GM23338 (cell line): ENCODE measurements at places on chromosomes 4 and X. TPM values are rescaled to one million over a fixed set of nuclear protein-coding genes. Genes with fewer than 3 reads are reported as not detected.

- no peak for DNase-seq
Observed at GRCh38 chrX:139008185-139008584, 296.7 kb upstream of the FGF13 start.

DNA sequence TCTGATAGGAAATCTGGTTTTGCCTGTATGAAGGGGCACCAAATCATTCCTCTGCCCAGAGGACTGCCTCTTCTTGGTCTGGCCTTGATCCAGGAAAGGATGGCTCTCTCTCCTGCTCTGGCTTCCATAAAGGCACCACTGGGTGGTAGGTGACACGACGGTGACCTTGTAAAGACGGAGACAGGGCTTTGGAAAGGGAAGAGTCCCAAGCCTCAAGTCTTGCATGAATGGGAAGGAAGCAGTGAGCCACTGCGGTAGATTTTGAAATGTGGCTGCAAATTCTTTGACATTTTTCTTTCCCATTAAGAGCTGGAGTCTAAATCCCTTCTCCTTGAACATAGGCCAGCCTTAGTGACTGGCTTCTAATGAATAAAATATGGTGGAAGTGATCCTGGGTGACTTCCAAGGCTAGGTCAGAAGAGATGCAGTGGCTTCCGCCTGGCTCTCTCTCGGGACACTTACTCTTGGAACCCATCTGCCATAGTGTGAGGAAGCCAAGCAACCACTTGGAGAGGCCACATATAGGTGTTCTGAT lies 347.4 kb downstream of the BCOR start:
- DNase-seq: no peak

Gene CLDN34
- 0.19 TPM in 1 of 2 replicates, not detected in the other for total RNA-seq

GRCh38 chrX:16664074-16664473 lies 14.1 kb downstream of the S100G start:
- no peak for DNase-seq

- no peak for DNase-seq
Observed at GRCh38 chrX:11451151-11451550, 157.9 kb downstream of the AMELX start.

Gene MANBA
- 35.7 and 54.3 TPM in 2 replicates for total RNA-seq

Gene FAM114A1
- total RNA-seq: 14.5 and 20.3 TPM in 2 replicates

Gene IBSP
- not detected in 2 replicates for total RNA-seq

Gene NHS
- 5.6 and 8.2 TPM in 2 replicates for total RNA-seq

GRCh38 chrX:45851434-45851991 lies 650.8 kb upstream of the DIPK2B start:
- DNase-seq: peak; percentile 83

- no peak for DNase-seq
Observed at GRCh38 chr4:139740531-139741041, 75.0 kb downstream of the MGST2 start.

DNA sequence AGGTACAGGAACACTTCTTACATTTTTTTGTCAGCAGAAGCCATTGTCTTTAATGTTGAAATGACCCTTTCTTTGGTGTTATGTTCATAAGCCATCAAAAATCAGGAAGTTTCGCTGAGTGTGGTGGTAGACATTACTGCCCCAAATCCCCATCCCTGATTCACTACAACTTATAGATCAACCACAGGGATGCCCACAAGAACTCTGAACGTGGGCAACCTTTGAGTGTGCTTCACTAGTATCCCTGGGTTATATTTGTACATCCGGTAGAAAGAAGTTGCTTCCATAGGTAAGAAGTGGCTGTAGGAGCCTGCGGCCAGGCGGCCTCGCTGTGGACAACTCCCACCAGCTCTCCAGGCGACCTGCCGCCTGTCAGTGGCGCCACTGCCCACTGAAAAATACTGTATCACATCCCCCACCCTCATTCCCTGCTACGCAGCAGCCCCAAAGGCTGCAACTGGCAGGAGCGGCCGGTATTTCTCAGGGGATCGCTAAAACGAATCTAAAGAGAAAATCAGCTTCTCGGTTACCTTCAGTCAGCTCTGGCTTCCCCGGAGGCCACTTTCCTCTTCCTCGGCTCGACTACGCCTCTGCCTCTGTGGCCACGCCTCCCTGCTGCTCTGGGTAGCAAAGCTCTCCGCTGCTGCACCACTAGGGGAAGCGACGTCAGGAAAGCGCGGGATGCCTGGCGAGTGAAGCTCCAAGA lies 13.9 kb upstream of the ETDC start:
- peak; percentile 80 for DNase-seq

Gene ESX1
- total RNA-seq: not detected in 2 replicates

- DNase-seq: no peak
Observed at GRCh38 chr4:107838861-107839565, 14.3 kb downstream of the SGMS2 start.

Gene BCORL1
- 2.2 and 2.6 TPM in 2 replicates for total RNA-seq

- DNase-seq: peak; percentile 81
Observed at GRCh38 chrX:51332188-51332942, at the start of gene NUDT10. NUDT10 (plus strand) TSS chrX:51332822; CDS start chrX:51332966, 144 bp downstream.

- DNase-seq: no peak
Observed at GRCh38 chrX:129529685-129530281, 6.5 kb upstream of the SMARCA1 start.

- peak; percentile 23 for DNase-seq
Observed at GRCh38 chr4:32396507-32397070, 1676.4 kb downstream of the PCDH7 start.

DNA sequence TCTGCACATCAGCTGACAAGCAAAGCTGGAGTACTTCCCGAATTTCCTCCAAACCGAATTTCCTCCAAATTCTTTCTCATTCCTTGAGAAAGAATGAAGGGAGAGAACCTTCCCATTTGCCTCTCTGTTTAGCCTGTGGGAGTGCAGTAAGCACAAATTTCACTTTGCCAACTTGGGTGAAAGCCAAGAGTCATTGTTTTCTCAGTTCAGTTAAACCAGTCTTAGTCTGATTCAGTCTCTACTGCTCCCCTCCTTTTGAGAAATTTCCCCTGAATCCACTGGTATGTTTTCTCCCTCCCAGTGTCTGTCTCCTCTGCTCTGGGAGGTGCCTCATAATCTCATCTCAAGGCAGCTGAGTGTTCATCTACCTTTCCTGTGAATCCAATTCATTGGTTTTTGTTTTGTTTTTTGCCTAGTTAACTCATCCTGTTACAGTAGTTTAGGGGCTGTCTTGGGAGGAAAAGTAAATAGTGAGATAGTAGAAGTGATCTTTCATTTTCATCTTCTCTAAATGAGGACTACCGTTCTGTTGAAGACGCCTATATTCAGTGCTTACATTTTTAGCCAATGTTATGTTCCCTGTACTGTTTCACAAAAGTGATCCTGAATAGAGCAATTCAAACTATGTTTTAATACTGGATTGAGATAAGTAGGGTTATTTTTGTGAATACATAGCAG lies 49.0 kb downstream of the SYTL5 start:
- DNase-seq: no peak

- no peak for DNase-seq
Observed at GRCh38 chrX:154441984-154442707, 1.8 kb upstream of the FAM50A start.

Gene BMP3
- 0.04 and 0.10 TPM in 2 replicates for total RNA-seq

- no peak for DNase-seq
Observed at GRCh38 chrX:9829308-9830267, 43.4 kb downstream of the SHROOM2 start.

Gene CNKSR2
- 40.9 and 49.5 TPM in 2 replicates for total RNA-seq

Gene HNRNPH2
- total RNA-seq: 59.2 and 60.5 TPM in 2 replicates
